NCI-H187 treated with DMSO at 0.1 percent for 48 hours (cell line): ENCODE measurements at places on chromosomes 5 and 9.

DNA sequence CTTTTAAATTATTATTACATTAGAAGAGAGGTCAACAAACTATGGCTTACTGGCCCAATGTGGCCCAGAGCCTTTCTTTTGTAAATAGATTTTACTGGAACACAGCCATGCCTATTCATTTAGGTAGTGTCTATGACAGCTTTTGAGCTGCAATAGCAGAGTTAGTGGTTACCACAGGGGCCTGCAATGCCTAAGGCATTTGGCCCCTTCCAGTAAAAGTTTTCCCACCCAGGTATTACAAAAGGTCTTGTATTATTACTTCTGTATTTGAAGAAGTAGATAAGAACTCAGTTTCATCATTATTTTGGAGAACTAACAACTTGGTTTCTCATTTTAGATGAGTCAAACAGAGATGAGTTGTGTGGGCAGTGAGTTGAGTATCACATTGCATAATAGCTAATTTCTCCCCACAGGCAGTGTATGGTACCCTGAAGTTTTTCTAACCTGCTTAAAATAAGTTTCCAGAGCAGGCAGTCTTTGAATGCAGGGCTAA lies 9.5 kb downstream of the MTRR start:
- DNase-seq: no peak

- no peak for DNase-seq
Observed at GRCh38 chr5:17426104-17426749, 71.8 kb upstream of the TAF11L2 start.

GRCh38 chr5:60842871-60843385 lies 1.1 kb downstream of the ELOVL7 start:
- DNase-seq: no peak

DNA sequence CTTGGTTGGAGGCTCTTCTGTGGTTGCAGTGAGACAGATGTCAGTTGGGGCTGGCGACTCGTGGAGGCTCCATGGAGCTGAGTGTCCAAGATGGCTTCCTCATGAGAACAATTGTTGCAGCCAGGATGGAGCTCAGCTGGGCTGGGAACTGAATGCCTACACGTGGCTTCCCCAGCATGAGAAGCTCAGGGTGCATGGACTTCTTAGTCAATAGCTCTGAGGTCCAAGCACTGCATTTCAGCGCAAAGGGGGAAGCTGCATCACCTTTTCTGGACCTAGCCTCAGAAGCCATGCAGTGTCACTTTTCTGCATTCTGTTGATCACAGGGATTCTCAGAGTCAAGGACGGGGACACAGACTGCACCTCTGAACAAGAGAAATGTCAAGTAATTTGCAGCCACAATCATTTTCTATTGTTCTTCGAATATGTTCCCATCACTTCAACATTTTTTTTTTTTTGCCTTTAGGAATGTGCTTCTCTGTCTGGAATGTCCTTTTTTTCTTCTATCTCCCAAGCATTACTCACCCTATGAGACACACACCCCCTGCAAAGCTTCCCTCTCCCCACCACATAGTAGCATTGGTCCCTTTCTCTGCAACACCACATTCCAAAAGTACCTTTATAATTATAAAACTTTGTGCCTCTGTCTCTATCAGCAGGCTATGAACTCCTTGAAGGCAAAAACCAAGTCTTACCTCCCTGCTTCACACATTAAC lies 57.5 kb upstream of the STK32A start:
- DNase-seq: no peak

GRCh38 chr5:179343021-179343718 lies 2.1 kb downstream of the ADAMTS2 start:
- no peak for DNase-seq

- DNase-seq: no peak
Observed at GRCh38 chr9:121182989-121183388, 18.7 kb downstream of the RAB14 start.

- DNase-seq: no peak
Observed at GRCh38 chr5:110377361-110377760, 349.1 kb downstream of the TMEM232 start.

DNA sequence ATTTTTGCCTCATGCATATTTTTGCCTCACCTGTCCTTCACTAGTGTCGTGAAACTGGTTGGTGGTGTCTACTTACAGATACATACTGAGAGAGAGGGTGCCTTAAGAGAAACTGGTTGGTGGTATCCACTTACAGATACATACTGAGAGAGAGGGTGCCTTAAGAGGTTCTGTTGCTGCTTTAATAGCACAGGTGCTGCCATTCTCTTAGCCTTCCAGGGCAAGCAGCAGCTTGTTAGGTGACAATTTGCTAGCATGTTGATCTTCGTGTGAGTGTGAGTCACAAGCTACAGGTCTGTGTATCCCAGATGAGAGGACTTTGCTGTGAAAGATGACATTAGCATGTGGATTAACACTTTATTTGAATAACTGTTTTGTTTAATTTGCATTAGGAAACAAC lies 1.4 kb downstream of the PTTG1 start:
- DNase-seq: peak; percentile 81

DNA sequence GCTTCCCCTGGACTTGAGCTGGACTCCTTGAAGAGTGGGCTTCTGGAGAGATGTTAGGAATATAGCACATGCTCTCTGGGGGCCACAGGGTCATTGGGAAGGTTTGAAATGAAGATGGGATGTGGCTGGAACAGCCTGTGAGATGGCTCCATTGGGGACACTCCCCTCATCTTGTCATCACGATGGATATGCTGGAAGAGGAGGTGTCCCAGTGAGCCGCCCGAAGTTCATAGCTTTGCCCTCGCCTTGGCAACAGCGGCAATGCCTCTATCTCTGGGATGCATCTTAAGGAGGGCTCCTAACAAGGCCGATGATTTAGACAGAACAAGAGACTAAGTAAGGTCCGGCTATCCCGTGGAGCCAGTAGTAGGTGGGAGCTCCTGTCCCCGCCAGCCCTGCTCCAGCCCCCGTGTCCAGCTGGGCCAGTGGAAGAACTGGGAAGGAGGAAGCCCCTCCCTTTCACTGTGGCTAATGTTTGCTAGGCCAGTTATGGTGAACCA lies 23.9 kb downstream of the AMBP start:
- DNase-seq: no peak

DNA sequence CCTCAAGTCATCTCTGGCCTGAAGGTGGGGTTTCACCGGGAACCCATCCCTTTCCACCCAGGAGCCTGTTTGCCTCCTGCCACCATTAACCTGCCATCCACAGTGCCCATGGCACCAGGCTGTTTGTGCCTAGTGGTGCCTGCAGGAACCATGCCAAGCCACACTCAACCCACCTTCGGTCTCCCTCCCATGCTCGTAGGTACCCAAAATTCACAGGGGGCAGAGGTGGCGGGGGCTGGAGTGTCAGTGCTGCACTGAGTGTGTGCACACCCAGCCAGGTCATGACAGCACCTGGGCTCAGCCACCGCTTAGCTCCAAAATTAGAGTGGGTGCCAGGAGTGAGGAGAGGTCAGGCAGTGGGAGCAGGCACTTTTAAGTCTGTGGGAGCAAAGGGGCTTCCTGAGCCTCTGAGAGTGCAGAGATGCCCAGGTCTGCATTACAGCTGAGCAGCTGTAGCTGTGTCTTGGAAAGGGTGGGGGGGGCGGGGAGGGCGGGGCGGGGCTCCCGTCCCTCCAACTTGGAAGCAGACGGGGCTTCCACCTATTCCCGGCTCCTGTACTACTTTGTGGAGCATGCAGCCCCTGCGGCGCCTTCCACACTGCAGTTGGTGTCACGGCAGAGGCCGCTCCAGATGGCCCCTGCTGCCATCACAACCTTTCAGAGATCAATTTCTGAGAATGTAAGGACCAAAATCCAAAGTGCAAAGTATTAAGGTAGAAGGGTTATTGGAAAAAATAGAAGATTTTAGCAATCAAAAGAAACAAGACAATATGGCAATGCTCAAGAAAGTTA lies 2396.8 kb upstream of the C9orf72 start:
- DNase-seq: no peak

DNA sequence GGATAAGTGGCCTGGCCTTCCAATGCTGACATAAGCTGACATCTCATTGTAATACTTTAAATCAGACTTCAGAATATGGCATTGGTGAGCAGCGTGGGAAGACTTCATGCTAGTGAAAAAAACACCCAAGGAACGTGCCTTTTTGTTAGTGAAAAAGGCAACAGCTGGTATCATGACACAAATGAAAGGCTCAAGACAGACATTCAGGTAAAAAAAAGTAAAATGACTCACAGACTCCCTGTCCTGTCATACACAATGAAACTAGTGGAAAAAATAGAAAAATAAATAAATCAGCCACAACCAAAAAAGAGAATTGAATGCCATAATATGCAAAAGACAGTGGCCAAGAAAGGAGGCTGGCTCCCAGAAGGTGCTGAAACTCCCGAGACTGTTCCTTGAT lies 24.4 kb upstream of the PPP1R2B start:
- no peak for DNase-seq

- DNase-seq: no peak
Observed at GRCh38 chr5:100252037-100252436, 283.1 kb upstream of the FAM174A start.

DNA sequence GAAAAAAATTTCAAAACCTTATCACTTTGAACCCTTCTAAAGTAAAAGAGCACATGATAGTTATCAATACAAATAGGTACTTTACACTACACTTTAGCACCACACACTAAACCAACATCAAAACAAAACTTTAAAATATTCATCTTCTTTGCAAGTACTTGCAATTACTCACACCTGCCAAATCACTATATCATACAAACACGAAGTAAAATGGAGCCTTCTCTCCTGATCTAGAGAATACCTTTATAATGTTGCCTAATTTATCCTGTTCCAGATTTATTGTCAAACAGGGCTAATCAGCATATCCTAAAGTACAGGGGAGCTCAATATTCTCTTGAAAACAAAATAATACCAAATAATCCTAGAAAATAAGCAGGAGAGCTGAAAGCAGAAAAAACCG lies 3.0 kb downstream of the RNF145 start:
- DNase-seq: no peak

- no peak for DNase-seq
Observed at GRCh38 chr9:976258-976942, at the start of gene DMRT3. Gene DMRT3, plus strand, starts transcription at chr9:976655. Its CDS starts 347 bp downstream, at chr9:977002.

DNA sequence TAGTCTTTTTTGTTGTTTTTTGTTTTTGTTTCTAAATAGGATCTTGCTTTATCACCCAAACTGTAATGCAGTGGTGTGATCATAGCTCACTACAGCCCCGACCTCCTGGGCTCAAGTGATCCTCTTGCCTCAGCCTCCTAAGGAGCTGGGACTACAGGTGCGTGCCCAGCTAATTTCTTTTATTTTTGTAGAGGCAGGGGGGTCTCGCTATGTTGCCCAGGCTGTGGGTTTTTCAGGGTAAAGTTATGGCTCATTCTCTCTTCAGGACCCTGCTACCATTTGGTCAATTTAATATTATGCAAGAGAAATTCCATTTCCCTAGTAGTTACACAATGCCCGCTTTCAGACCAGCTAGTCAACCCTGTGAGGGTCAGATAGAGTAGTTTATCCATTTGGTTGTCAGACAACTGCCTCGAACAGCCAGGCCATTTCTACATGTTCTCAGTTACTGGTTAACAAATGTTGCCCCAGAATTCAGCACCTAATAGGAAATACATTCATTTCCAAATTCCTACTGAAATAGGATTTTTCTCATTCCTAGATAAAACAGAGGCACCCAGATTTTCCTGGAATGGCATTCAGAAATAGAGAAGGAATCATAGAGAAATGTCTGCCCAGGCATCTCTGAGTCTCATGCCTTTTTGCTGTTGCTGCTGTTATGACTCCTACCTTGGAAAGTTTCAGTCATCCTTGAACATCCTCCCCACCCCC lies 6.4 kb upstream of the GLIS3 start:
- DNase-seq: no peak

GRCh38 chr5:949815-950560 lies 57.3 kb downstream of the TRIP13 start:
- DNase-seq: no peak

GRCh38 chr5:7904170-7904569 lies 35.2 kb downstream of the MTRR start:
- DNase-seq: no peak

DNA sequence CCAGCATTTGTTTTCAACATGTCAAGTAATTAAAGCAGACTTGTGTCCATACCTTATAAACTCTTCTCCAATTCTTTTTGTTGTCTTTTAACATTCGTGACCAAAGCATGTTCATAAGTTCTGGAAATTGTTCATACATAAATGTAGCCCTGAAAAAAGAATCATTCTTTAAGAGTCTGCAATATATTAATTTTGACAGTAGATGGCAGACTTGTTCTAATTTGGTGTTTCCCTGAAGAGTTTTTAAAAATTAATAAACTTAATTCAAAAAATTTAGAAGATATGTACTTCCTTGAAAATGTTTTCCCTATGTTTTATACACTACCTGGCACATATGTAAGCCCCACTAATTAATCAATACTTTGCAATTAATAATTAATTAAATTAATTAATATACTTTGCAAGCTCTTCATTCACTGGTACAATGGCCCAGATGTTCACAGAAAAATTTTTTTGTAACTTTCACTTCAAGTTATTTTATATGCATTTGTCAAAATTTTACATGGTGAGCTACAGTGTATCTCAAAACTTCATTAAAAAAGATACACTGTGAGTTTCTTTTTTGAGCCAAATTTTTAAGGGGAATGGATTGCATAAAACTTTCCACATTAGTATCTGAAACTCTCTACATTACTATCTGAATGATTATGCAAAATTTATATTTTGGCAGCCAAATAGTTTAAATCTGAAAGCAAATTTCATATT lies 42.1 kb downstream of the CLINT1 start:
- no peak for DNase-seq

DNA sequence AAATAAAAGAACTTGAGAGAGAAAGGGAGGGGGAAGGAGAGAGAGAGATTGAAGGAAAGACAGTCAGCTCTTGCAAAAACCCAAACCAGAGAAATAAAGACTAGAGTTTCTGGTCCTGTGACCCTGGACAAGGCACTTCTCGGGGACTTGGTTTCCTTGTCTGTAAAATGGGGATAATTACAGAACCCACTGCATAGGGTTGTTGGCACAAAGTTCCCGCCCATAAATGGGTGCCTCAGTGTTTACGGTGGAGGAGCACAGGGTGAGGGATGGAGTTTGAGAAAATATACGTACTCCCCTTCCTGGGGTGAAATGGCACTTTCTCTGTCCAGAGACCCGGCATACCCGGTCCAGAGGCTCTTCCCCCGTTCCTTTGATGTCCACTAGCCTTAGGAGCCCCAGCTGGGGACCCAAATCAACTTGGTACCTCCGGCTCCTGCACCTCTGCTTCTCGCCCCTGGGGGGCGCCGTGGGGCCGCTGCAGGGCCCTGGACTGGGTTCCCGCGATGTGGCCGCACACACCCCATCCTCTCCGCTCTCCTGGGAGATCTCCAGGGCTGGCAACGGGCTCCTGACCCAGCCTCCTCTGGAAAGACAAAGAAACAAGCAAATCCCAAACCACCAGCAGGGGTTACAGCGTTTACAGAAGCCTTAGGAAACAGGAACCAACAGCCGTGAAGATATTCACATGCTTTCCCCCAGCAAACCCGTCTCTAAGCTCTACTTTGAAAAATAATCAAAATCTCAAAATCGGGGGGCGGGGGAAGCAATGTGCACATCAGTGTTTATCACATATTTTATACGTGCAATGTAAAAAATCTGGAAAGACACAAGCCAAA lies 26.3 kb downstream of the PTGES start:
- no peak for DNase-seq

- no peak for DNase-seq
Observed at GRCh38 chr5:145989428-145989827, 53.0 kb downstream of the SH3RF2 start.
